PC-3 (cell line): ENCODE measurements at places on chromosomes 12 and 14. TPM values are rescaled to one million over a fixed set of nuclear protein-coding genes. Genes with fewer than 3 reads are reported as not detected.

The PPM1H gene
- 9.8 and 12.0 TPM in 2 replicates for total RNA-seq

DNA sequence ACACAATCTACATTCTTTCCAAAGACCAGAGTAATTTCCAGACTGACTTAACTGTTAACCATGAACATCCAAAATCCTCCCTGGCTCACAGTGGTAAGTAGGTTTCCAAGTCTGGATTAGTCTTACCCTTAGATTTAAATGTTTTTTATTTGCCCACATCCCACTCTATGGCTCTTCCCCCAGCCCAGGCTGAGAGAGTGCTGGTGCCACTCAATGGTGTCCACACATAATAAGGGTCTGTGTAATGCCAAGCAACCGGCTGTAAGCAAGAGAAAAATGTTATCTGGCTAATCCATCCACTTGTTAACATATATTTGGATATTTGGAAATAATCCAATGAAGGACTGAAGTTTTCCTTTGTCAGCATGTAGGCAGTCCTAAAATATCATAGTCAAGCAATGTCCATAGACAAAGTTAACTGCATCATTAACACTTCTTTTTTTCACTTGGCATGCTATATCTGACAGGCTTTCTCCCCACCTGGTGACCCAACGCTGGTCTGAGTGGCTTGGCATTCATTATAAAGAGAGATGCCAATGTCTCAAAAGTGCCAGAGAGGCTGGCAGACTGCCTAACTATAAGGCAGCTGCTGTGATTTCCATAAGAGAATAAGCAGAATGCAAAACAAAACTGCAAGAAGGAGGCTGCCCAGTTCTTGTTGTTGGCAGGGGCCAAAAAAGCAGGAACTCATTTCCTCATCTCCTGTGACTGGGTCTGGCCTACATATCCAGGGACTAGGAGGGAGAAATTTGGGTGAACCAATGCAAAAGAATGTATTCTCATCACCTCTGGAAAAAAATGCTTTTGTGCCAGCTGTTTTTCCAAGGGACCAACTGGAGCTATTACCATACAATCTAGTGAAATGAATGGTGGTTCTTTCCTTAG, 13.9 kb upstream of the HOXC13 start:
- no peak for DNase-seq

GRCh38 chr12:76449583-76449982, 101.4 kb upstream of the BBS10 start:
- peak; percentile 87 for DNase-seq

- peak; percentile 15 for DNase-seq
Measured at GRCh38 chr12:104090685-104091084, 26.4 kb downstream of the HCFC2 start.

GRCh38 chr14:58131386-58131785, 20.6 kb downstream of the ARMH4 start:
- DNase-seq, result peak; percentile 64
